CD8-positive, alpha-beta memory T cell (primary cell): ENCODE measurements at places on chromosomes 3 and 15.

DNA sequence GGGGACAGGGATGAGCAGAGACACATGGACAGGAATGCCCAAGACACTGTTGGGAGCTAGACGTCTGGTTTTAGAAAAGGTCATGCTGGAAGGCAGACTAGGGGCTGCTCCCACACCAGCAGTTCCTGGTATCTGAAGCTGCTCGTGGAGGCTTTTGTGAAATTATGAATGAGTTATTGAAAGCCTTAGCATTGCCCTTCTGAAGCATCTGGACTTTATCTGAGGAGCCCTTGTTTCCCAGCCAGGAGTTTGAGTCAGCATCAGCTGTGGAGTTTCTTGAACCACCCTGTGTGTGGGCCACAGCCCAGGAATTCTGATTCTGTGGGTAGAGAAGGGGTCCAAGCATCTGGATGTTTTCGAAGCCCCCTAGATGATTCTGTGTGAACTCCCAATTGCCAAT is 258.7 kb downstream of the SLCO3A1 start:
- no peak overlapping the region for H3K27ac ChIP-seq
- no peak for DNase-seq
- H3K4me1 ChIP-seq = peaks cover 4% of the 10 kb centered on the region
- H3K4me3 ChIP-seq = no peak overlapping the region
- H3K36me3 ChIP-seq = no peaks in the 10 kb centered on the region

DNA sequence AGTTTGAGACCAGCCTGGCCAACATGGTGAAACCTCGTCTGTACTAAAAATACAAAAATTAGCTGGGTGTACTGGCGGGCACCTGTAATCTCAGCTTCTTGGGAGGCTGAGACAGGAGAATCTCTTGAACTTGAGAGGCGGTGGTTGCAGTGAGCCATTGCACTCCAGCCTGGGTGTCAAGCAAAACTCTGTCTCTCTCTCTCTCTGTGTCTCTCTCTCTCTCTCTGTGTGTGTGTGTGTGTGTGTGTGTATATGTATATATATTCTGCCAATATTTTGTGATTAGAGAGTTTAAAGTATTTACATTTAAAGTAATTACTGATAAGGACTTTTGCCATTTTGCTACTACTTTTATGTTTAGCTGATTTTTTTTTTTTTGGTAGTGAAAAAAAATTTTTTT is 15.7 kb downstream of the RBM6 start:
- H3K4me3 ChIP-seq = no peak overlapping the region
- H3K36me3 ChIP-seq = no peaks in the 10 kb centered on the region
- no peak overlapping the region for H3K27ac ChIP-seq

- H3K27ac ChIP-seq = no peak overlapping the region
- no peaks in the 10 kb centered on the region for H3K27me3 ChIP-seq
- peaks cover 13% of the 10 kb centered on the region for H3K36me3 ChIP-seq
- peaks cover 9% of the 10 kb centered on the region for H3K4me1 ChIP-seq
- DNase-seq = no peak
These were observed 74.0 kb downstream of the CHSY1 start for GRCh38 chr15:101177866-101178265.

- peaks cover 27% of the 10 kb centered on the region for H3K36me3 ChIP-seq
- DNase-seq = no peak
- H3K27ac ChIP-seq = no peak overlapping the region
These were observed 9.4 kb downstream of the ELP6 start for GRCh38 chr3:47504113-47504512.

- H3K36me3 ChIP-seq = no peaks in the 10 kb centered on the region
- H3K4me3 ChIP-seq = no peak overlapping the region
- peaks cover 24% of the 10 kb centered on the region for H3K4me1 ChIP-seq
- H3K27me3 ChIP-seq = no peaks in the 10 kb centered on the region
- DNase-seq = no peak
These were observed 112.3 kb upstream of the KLF13 start for GRCh38 chr15:31214158-31214863.

DNA sequence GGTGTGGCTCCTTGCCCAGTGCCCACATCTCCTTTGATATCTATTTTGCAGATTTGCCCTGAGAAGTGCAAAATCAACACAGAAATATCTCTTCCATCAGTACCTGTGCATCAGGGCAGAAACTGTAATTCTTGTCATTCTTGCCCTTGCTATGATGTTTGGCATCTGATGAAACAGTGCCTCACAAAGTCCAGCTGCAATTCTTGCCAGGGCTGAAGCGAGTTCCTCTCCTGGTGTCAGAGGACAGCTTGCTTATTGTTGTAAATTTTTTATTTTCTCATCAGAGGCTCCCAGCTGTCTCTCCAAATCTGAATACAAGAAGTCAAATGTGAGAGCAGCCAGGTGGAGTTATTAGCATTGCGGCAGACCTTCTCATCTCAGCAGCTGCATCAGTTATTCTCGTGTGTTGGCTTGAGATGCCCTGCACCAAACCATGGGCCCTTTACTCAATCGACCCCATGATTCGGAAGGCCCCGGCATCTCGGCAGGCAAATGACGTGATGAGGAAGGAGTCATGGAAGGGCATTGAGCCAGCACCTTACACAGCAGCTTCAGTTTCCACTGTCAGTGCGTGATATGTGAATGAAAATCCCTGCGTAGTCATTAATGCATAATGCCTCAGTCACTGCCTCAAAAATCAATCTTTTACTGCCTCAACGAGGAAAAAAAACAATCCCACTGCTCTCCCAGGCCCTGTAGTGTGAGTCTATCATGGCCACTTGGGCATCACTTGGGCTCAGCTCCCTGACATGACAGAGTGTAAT is 93.4 kb downstream of the CCNL1 start:
- no peak overlapping the region for H3K27ac ChIP-seq
- no peak overlapping the region for H3K4me3 ChIP-seq
- H3K27me3 ChIP-seq = no peaks in the 10 kb centered on the region
- H3K36me3 ChIP-seq = no peaks in the 10 kb centered on the region
- peaks cover 23% of the 10 kb centered on the region for H3K4me1 ChIP-seq
